ENCODE measurements at places on chromosomes 2 and 18.

DNA sequence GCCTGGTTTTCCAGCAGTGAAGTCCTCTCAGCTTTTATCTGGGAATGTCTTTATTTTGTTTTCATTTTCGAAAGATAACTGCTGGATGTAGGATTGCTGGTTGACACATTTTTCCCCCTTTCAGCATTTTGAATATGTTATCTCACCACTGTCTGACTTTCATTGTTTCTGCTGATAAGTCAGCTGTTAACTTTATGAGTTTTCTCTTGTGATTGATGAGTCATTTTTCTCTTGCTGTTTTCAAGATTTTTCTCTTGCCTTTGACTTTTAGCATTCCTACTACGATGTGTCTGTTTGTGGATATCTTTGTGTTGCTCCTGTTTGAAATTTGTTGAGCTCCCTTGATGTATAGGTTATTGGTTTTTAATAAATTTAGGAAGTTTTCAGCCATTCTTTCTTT lies 85.5 kb downstream of the AGPS start:
- no peak for DNase-seq

DNA sequence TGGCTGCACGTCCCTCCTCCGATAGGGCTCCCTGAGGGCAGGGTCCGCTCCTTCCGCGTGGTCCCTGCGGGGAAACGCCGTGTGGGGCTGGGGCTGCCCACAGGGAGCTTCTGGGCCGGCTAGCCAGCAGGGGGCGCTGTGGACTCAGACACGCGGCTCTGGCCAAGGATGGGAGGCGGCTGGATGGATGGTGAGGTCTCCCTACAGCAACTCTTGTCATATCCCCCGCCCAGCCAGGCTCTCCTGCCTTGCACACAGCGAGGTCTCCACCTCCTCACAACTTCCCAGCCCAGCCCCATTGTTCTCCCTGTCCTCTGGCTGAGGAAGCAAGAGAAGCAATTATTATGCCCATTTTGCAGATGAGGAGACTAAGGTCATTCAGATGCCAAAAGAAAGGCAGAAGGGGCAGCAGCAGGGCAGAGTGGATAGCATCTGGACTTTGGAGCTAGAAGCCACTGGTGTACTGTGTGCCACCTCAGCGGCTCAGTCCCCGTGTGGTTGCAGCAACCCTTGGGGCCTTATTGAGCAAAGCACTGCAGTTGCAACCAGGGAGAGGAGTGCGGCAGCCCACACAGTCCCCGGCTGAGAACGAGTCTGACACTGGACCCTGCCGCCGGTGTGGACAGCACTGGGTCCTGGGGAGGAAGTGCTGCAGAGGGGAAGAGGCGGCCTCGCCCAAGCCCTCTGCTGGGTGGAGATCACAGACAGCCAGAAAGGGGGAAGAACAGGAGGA lies 99.0 kb downstream of the ZFP36L2 start:
- DNase-seq: peak; percentile 82

DNA sequence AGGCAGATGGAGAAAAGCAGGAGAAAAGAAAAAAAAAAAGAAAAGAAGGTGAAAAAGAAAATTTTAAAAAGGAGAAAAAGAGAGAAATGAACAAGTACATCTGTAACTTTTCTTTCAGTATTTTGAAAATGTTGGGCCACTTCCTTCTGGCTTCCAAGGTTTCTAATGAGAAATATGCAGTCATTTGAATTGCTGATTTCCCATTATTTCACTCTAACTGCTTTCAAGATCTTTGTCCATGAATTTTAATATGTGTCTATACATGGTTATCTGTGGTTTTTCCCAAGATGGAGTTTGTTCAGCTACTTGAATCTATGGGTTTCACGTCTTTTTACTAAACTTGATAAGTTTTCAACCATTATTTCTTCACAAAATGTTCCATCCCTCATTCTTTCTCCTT lies 14.3 kb upstream of the MPP4 start:
- DNase-seq: no peak

DNA sequence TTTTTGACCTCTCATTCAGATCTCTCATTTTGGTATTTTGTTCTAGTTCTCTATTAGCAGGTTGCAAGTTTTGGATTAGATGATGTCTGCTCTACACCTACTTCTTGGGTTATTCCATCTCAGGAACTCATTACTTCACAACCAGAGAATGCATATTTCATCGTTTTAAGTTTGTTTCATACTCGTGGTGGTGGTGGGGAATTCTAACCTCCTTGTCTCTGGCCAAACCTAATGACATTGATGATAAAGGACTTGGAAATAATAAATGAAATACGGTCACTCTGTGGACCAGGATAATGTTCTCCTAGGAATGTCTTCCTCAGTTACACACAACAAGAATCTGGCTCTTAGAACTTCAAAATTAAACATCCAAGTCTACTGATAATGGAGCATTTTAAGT lies 115.2 kb downstream of the CDC42EP3 start:
- no peak for DNase-seq

DNA sequence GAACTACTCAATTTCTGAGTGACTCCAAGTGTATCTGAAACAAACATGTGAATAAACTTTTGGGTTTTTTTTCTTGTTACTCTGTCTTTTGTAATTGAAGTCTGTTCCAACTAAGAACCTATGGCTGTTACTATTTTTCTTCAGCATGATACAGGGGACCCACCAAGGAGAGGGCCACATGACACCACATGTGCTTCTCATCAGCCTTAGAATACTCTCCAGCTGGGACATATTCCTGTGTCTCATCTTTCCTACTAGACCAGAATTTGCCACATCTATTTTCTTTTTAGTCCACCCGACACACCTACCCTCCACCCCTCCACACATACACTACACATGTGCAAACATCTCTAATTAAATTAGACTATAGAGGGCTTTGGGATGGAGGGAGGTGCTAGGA lies 191.7 kb upstream of the NDUFV2 start:
- no peak for DNase-seq

- DNase-seq: no peak
These were observed 17.6 kb upstream of the DNER start for GRCh38 chr2:229731916-229732315.

DNA sequence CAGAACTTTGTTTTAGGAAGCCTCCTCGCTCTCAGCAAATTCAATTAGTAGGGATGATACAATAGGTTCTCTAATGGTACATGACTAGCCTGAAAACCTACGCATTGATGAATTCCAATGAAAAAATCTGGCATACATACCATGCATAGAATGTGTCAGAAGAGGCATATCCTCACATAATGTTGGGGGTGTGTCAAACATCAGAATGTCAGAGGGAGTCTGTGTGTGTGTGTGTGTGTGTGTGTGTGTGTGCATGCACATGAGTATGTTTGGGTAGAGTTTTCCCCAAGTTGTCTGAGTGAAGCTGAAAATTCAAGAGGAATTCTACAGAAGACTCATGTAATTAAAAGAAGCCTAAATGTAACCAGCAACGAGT lies 78.5 kb downstream of the FIGN start:
- no peak for DNase-seq

DNA sequence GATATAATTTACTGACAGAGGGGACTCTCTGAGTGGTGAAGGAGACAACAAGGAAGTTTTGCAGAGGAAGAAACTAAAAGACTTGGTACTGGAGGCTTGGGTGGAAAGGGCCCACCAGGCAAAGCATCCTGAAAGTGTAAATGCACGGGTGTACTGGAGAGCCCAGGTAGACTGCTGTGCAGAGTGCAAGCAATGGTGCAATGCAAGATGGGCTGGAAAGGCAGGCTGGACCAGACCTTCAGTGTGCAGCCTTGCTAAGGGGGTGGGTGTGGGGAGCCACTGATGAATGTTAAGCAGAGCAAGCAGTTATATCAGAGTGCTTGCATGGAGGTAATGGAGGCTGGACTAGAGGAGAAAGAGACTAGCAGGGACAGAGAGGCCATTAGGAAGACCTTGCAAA lies 10.7 kb downstream of the C2orf74 start:
- DNase-seq: no peak

- DNase-seq: no peak
These were observed 49.5 kb upstream of the FZD5 start for GRCh38 chr2:207819021-207819797.

DNA sequence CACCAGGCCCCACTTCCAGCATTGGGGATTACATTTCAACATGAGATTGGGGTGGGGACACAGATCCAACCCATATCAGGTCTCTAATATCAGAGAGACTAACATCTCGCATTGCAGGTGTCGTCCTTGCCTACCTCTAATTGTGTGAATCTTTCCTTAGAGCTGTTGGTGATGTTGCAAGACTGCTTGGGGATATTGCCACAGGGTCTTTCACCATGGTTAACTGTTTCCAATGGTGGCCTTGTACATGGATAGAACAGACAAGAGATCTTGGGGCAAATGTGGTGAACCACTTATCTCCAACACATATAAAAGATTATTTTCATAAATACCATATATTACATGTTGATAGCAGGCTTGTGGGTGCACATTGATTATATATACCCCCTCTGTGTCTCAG lies 270.3 kb upstream of the LINC00305 start:
- no peak for DNase-seq

DNA sequence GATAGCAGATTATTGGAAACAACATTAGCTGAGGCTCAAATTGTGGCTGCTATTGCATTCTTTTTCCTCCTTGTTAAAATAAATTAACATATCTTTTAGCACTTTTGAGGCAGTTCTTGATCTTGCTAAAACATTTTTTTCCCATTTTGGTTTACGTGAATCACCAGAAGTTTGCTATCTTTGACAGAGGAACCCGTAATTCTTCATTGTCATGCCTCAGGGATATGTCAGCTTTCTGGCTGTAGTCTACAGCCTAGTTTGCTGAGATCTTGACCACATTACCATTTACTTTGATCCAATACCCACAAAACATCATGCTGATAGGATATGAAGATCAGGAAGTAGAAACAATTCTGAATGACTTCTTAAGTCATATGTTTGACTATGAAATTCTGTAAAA lies 25.1 kb upstream of the FANCL start:
- DNase-seq: no peak

- DNase-seq: no peak
These were observed 19.0 kb downstream of the FAM161A start for GRCh38 chr2:61834893-61835292.

DNA sequence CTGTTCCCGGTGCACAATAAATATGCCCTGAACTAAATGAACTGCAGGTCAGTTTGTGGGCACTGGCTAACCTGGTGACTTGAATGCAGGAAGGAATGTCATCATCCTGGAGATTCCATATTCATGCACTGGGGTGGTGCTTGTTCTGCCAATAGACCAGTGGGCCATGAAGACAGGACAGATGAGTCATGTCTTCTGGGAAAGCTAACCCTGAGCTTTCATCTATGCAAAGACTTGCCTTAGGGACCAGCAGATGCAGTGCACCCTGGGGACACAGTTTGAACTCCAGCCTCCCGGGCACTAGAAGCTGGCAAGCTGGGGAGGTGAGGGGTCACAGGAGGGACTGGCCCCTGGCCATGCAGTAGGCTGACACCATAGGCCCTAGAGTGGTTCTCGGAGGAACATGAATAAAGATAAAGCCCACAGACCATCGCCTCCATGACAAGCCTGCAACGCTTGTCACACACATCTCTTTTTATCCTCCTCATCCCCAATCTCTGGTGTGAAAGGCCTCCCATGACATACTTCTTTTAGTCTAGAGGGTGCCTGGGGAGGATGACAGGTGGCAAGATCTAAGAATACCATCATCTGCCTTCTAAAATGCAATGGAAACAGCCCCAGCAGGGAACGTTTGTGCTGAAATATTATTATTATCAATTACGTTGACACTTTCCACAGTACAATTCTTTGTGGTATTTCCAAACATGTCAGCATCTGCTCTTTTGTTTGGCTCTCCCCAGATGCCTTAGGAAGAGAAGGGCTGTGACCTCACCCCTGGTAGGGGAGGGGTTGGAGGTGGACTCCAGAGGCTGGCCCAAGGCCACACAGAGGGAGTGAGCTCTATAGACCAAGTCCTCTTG lies 267.4 kb upstream of the RAB6C start:
- DNase-seq: no peak

GRCh38 chr2:25251422-25252273 lies 83.3 kb upstream of the POMC start:
- peak; percentile 88 for DNase-seq

DNA sequence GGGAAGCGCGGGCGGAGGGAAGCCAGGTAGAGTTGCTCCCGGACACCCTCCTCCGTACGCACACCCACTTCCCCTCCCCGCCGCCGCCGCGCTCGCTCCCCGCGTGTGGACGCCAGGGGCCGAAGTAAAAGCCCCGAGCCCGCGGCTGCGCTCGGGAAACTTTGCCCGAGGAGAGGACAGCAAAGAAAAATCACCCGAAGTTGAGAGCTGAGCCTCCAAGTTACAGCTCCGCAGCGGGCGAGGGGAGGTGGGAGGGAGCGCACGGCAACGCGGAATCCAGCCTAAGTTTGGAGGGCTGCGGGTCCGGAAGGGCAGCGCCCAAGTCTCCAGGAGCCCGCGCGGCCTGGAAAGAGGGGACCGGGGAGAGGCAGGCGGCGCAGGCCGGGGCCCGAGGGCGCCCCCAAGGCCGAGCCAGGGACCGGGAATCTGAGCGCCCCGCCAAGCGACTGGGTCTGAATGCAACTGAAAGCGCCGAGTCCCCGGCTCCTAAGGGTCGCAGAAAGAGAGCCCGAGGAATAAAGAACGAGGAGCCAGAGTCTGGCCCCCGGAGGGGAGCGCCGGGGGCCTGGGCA lies 706 bp upstream of the BCL11A start:
- DNase-seq: peak; percentile 37

DNA sequence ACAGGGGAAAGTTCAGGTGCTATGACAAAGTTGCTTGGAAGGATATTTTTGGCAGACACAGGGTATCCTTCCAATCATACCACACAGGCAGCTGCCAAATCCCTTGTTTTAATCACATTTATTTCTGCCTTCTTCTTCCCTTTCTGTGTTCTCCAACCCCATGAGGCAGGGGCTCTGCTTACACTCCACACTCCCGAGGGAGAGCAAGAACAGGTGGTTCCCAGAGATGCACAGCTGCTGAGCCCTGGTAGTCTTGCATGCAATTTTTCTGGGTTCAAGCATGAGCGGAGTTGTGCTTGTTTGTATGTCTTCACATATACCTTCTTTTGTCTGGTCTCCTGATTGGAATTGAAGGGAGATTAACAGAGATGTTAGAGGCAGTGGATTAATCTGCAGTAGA lies 251.7 kb upstream of the ST6GAL2 start:
- DNase-seq: no peak

DNA sequence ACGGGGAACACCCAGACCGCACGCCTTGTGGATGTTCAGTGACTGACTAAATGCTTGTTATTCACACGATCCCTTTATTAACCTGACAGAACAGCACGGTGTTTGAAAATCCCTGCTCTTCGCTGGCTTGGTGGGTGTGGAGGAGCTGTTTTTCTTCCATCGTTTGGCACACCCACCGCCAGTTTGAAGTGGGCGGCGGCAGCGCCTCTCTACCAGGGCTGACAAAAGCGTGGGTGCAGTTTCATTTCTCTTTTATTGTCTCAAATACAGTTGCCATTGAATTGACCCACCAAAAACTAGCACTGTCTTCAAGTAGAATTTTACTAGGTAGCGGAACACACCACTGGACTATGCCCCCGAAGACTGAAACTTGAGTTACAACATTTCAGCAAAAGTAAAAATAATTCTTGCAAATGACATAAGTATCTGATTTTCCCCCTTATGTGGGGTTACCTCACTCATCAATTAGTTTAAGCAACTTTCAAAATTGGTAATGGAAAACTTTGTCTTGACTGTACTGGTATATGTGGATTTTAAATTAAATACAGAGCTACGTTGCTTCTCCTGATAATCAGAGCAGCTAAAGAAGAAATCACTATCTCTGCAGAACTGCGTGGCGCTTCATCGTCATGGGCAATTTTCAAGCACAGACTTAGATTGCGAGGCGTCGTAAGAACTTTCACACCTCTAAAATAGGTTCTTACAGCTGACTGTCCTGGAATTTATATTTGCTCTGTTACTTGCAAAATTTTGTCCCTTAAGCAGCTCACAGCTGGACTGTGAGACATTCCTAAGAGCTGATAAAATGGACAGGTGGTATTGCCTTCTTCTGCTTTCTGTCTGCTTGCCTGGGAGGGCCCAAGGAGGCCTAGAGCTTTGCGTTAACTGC lies 60.9 kb downstream of the LDLRAD4 start:
- no peak for DNase-seq
